ENCODE measurements at places on chromosomes 12 and 14.
A peak's percentile ranks its signal among the peaks of the same experiment; 100 is the strongest.

- no peak for DNase-seq
Measured at GRCh38 chr14:69036757-69037506, 57.8 kb upstream of the ACTN1 start.

DNA sequence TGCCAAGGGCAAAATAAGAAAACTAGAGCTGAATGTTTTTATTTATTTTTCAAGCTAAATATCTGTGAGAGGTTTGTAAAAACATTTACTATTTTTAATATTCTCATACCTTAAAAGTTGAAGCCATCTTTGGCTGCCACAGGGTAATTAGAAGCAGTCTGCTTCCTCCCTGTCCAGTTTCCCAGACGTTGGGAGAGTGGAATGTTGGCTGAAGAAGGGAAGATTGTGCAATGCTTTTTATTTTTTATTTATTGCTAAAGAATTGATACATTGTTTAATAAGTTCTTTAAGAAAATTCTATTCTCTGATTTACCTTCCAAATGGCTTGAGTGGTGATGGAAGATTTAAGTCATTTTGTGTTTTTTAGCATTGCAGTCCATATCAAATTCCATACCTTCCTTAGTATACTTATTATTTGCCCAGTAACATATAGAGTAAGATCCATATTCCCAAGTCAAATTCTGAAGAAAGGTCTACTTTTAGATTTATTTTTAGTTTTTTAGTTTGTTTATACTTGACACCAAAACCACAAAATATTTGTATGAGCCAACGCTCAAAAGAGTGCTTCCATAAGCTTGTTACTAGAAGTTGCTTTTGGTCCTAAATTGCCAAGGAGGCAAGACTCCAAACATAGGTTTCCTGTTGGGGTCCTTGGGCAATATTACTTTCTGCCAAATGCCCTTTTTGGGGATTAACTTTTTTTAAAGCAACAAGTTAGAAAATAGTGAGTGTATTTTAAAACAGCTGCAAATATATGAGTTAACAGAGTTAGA lies 124.0 kb upstream of the CPM start:
- no peak for DNase-seq

DNA sequence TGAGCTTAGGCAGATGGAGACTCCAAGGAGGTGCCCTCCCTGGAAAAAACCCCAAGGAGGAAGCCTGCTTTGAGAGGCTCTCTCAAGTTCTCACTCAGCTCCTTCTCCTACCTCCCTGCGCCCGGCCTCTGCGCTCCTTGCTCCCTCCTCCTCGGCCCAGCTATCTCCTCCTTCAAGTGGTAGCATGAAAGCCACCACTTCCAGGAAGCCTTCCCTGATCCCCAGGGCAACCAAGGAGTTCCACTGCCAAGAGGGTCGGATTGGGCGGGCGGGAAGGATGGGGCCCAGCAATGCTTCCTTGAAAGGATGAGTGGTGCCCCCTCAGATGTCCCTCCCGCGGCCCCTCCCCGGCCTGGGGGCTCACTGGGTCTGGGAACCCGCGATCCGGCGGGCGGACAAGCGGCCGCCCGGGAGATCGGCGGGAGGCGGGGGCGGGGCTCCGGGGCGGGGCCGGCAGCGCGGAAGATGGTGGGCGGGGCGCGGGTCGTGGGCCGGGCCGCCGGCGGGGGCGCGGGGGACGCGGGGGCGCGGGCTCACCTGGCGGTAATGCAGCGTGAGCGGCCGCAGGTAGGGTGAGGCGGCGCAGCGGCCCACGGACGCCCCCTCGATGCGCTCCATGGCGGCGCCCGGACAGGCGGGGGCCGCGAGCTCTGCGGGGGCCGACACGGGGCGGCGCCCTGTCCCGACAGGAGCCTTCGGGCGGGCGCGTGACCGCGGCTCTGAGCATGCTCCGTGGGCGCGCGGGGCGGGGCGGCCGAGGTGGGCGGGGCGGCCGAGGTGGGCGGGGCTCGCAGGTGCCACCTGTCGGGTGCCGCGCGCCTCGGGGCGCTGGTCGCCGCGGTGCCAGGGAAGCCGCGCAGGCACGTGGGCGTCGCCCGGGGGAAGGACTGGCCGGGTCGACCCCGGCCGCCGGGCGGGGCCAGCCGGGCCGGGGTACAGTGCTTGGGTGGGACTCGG lies at the start of gene NUDT14:
NUDT14 (minus strand) TSS at position 721 of the 957 bp plus-strand sequence; CDS start at position 618, 103 bp downstream.
- peak; percentile 87 for DNase-seq

DNA sequence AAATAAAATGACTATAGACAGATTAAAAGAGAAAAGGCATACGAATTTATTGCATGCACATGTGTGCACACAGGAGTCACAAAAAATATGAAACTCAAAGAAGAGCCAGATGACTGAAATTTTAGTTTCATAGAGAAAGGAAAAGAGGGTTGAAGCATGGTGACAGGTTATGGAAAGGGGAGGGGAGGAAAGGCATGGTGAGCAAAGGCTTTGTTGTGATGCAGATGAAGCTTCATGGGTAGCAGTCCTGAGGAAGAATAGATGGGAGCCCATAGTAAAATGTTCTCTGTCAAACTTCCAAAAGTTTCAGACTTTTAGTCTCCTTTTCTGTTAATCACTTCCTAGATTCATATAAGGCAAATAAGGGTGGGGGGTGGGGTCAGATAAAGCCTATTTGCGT lies 612.7 kb upstream of the ATP2B1 start:
- DNase-seq = no peak

- DNase-seq = no peak
Measured at GRCh38 chr12:84572196-84572595, 340.4 kb downstream of the SLC6A15 start.

DNA sequence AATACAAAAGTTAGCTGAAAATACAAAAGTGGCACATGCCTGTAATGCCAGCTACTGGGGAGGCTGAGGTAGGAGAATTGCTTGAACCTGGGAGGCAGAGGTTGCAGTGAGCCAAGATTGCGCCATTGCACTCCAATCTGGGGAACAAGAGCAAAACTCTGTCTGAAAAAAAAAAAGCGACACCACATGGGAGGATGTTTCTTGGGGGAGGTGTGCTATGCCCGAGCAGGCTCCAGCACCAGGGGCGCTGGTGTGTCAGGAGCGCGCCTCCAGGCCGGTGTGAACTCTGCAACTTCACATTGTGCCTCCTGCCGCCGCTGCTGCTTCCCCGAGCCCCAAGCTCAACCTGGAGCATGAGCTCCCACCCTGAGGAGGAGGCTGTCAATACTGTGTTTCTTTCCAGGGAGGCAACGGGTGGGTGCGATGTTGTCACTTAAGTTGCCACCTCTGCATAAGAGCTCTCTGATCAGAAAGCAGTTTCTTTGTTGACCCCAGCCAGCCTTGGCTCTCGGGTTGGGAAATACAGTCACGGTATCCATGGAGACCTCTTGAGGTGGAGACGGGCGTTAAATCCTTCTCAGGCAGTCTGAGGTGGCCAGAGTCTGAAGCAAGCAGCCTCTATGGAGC lies 18.9 kb downstream of the DEGS2 start:
- no peak for DNase-seq

- no peak for DNase-seq
Measured at GRCh38 chr12:13707829-13708228, 273.6 kb downstream of the GRIN2B start.

GRCh38 chr12:110564471-110564991 lies 18.6 kb downstream of the PPTC7 start:
- no peak for DNase-seq

DNA sequence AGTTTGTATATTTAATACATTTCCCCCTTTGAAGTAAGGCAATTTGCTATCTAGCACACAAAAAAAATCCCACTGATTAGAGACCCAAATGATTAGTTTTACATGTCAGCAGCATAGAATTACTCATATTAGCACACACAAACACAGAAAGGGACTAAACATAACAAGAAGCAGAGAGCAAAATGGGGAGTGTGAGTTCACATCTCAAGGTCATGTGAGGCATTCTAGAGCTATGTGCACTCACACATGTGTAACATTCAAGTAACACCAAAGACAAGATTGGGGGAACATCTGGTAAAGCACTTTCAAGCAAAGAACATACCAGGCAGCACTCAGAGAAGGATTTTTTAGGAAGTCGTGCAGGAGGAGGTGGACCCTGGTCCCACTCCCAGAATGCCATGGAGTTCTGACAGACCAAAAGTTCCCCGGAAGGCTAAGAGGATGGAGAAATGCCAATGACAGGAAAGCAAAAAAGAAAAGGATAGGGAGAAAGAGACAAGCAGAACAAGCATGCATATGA lies 105.8 kb upstream of the SINHCAF start:
- DNase-seq = no peak

GRCh38 chr14:23439107-23439835 lies 3.8 kb upstream of the MYH7 start:
- no peak for DNase-seq

- DNase-seq = peak; percentile 29
Measured at GRCh38 chr12:69570545-69571399, 14.5 kb upstream of the CCT2 start.

DNA sequence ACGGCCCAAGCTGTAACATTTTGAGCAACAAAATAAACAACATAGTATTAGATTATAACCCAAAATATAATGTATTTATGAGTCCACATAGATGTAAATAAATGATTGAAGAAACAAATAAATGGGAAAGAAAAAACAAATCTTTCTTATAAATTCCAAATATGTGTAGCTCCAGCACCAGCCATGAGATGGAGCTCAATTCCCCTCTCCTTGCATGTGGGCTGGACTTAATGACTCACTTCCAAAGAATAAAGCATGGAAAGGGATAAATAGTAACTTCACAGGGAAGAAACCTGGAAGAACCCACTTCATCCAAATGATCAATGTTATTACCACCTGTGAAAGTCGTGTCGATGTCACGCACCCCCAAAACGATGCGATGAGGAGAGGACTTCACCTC lies 158.8 kb downstream of the RPAP3 start:
- no peak for DNase-seq

- DNase-seq = no peak
Measured at GRCh38 chr12:106598003-106598402, 15.2 kb downstream of the RFX4 start.

DNA sequence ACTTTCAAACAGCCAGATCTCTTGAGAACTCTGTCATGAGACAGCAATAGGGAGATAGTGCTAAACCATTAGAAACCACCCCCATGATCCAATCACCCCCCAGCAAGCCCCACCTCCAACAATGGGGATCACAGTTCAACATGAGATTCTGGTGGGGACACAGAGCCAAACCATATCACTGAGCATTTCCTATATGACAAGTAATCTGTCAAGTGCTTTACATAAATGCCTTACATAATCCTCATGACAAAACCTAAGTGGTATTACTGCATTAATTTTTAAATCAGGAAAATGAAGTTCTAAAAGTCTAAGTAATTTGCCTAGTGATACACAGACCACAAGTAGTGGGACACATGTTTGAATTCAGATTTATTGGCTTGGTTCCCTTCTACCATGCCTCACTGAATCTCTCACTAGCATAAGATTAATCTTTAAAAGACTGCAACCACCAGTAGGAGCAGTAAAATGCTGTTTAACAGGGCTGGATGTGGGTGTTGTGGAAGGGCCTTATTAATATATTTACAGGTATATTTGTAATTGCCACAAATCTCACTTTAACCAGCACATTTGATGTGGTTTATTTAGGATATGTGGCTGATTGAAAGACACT lies 323.1 kb upstream of the FBXO33 start:
- DNase-seq = no peak

- no peak for DNase-seq
Measured at GRCh38 chr14:91980157-91980556, 32.7 kb upstream of the FBLN5 start.

DNA sequence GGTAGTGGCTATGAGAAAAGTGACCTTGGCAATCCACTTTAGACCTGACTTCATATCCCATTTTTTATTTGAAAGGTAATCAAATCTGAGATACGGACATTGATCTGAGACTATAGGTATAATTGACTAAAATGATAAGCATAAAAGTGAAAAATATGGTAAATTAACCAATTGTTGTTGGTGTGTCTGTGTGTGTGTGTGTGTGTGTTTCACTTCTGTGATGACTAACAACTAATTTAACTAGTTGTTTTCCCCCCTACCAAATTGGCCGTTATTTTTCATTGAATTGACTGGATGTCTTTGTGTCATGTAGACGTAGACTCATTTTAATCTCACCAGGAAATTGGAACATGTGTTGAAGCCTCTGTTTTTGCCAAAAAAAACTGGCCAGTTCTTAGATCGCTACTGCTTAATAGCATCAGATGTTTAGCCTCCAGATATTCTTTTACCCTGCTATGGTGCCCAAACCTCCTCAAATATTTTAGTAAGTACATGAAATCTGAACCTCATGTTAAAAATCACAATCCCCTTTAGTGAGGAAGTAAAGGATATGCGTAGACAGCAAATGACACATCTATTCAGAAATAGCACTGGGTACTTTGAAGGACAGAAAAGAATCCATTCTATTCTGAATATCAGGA lies 395.0 kb downstream of the EGLN3 start:
- DNase-seq = no peak

GRCh38 chr12:5739917-5740316 lies 205.1 kb downstream of the ANO2 start:
- no peak for DNase-seq

DNA sequence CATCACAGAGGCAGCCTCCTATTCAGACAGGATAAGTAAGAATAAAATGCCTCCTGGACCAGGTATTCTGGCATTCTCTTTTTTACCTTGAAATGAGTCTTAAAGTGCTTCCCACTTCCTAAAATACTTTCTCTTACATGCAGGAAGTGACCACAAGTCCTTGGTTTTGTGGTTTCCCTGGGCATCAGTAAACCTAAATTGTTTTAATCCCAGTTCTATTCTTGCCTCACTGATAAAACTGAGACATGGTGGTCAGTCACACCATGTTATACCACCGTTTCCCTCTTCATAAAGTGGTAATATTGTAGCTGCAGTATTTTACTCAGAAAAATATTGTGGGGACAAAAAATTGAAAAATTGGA lies 1.2 kb upstream of the SALL2 start:
- no peak for DNase-seq

DNA sequence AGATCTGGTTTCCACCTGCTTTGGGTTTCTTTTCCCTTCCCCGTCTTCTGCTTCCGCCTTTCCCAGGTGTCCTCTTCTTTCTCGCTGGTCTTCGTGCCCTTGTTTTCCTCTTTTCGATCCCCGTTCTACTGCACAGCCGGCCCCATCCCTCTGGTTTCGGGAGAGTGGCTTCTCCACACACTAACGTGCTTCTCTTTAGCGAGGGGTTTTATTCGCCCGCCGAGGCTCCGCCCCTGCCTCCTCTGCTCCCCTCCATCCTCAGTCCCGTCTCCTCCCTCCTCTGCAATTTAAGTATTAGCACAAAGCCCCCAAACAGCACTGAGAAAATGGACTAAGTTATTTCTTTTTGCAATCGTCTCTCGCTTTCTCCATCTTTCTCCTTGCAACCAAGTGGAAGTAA lies at the start of gene SLC7A8:
SLC7A8 (minus strand) TSS at position 182 of the 400 bp plus-strand sequence. CDS start 746 bp downstream, outside the sequence.
- DNase-seq = peak; percentile 13

- no peak for DNase-seq
Measured at GRCh38 chr14:100591453-100592371, 4.5 kb upstream of the BEGAIN start.

GRCh38 chr14:26531894-26532293 lies 65.9 kb downstream of the NOVA1 start:
- no peak for DNase-seq

Measured in activated T-cell treated with anti-CD3 and anti-CD28 coated beads for 48 hours (primary cell).